Aorta (tissue), 5 donors: ENCODE measurements at places on chromosomes 11 and 22. TPM values are rescaled to one million over a fixed set of nuclear protein-coding genes. Genes with fewer than 3 reads are reported as not detected.

CDC42BPG gene
- polyA plus RNA-seq, result 0.56 TPM

ACTN3 gene
- not detected for polyA plus RNA-seq

SPTBN2 gene
- polyA plus RNA-seq, result 0.08 TPM

C2CD2L gene
- polyA plus RNA-seq, result 6.6 TPM

SLC5A1 gene
- 0.69 TPM for polyA plus RNA-seq

C11orf97 gene
- not detected for polyA plus RNA-seq

SCN3B gene
- 0.08 TPM for polyA plus RNA-seq

OR56B4 gene
- not detected for polyA plus RNA-seq

TSGA10IP gene
- polyA plus RNA-seq, result not detected
